ENCODE measurements at places on chromosomes 3 and 15.

DNA sequence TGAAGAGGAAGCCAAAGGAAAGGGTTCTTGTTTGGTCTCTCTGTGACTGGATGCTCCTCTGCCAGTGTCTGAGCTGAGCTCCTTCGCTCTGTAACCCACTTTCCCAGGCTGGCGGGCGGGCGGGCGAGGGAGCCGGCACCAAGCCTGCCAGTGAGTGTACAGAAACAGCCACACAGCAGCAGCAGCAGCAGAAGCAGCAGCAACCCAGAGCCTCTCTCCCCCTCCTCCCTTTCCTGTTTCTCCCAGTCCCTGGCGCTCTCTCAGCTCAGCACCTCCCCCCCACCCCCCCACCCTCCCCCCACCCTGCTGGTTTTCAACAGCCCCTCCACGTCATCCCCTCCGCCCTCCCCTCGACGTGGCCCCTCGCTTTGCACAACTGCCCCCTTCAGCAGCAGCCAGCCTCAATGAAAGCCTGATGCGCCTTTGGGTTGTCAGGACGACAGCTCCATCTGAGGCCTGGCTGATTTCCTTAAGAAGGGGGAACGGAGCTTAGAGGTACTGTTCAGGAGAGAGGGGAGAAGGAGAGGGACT, at the start of gene LSAMP:
Gene LSAMP (minus strand): TSS at position 177 of the 531 bp plus-strand sequence.
- no peak for DNase-seq

DNA sequence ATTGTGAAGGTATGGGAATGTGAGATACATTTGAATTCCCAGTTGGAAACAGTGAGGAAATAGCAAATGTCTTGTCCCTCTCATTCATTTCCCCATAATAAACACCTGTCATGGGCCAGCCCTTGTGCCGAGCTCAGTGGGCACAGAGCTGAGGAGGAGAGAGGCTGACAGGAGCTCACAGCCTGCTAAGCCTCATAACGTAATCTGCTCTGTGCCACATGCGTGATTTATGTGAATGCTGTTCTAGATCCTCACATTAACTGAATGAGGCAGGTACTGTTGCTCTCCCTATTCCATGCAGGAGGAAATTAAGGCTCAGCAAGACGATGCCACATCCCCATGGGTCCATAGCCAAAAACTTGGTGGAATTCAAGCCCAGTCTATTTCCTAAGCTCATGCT, 35.2 kb upstream of the RHO start:
- DNase-seq, result no peak

GRCh38 chr3:47251689-47252088, 30.9 kb downstream of the KIF9 start:
- no peak for DNase-seq

GRCh38 chr3:10550705-10551104, 45.3 kb upstream of the ATP2B2 start:
- DNase-seq, result no peak

Data from right renal cortex interstitium (tissue), 3 donors.